Kidney epithelial cell (primary cell): ENCODE measurements at places on chromosomes 12 and 14.

DNA sequence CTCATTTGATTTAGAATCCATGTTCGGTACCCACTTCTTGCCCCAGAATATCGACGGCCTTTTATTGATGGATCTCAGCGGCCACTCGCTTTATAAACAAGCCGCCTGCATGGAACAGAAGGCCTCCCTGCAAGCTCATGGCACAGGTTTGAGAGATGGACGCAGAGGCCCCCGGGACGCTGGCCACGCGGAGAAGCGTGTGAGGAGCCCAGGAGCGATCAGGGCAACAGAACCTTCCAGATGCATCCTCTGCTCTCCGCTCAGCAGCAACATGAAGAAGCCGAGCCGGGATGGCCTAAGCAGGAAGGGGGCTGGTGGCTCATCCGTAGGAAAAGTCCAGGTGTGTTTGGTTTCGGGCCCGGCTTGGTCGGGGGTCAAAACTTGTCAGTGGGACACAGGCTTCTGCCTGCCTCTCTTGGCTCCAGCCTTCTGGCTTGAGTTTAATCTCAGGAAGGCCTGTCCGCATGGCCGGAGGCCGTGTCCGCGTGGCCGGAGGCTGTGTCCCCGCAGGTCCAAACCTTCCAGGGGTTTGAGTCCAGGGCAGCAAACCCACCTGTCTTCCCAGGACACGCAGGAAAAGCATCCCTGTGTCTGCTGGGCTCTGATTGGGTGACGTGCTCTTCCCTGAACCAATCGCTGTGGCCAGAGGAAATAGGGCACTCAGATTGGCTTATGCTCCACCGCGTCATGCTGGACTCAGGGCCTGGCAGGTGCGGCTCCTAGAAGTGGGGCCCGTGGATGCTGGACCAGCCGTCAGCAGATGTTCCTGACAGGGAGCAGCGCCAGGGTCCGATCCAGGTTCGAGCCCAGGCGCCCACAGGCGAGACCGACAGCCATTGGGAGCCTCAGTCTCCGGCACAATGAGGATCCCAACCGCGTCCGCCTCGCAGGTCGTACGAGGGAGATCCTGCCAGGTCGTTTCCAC lies 65.0 kb downstream of the GALNT9 start:
- no peak for DNase-seq

- no peak for DNase-seq
These were observed 331.4 kb downstream of the TMTC2 start for GRCh38 chr12:83018088-83018487.

DNA sequence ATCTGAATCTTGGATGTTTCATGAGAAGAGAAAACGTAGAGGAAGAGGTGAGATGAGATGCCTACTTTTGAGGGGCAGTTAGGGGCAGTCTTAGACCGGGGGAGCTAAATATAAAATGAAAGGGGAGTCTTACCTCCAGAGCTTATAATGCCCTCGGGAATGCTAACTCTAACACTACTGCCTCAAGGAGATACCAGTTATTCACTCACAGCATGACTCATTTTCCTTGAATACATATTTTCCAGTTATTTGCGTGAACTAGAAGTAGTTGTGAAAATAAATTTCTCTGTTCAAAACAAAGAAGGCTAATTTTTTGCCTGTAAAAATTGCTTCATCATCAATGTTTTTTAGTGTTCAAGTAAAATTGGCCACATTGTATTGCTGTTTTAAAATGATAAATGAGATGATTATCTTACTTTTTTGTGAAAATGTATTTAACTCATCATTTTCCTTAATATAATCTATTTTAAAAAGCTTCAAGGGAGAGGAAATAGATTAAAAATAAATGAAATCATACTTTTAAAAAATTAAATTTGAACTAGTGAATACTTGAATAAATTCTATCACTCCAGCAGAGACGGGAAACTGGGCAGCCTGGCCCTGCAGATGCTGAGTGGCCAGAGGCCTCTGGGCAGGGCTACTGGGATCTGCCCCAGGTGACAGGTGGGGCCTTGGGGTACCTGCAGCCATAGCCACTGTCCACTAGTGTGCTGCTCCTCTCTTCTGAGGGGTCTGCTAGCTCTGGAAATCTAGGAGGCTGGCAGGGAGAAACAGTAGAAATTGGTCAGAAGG lies 339.3 kb downstream of the EGLN3 start:
- DNase-seq: no peak

DNA sequence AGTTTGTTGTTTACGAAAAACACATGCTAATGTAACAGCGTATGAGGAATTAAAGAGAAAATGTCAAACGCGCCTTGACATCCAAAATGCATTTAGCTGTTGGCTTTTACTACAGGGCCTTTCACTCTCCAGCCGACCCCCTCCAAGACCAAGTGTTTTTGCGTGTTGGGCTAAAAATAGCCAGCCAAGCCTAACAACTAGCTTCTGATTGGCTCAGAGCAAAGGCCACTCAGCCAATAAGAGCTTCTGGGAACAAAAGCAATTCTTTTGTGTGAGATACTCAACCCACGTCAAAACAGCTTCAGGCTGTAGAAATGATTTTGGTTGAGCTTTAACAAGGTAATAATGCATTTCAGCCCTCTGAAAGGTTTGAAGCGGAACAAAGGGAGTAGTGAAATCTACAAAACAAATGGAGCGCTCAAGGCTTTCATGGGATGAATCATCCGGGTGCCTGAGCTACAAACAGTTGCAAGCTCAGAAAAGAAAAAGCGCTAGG lies 198.7 kb upstream of the DCN start:
- DNase-seq: peak; percentile 91

DNA sequence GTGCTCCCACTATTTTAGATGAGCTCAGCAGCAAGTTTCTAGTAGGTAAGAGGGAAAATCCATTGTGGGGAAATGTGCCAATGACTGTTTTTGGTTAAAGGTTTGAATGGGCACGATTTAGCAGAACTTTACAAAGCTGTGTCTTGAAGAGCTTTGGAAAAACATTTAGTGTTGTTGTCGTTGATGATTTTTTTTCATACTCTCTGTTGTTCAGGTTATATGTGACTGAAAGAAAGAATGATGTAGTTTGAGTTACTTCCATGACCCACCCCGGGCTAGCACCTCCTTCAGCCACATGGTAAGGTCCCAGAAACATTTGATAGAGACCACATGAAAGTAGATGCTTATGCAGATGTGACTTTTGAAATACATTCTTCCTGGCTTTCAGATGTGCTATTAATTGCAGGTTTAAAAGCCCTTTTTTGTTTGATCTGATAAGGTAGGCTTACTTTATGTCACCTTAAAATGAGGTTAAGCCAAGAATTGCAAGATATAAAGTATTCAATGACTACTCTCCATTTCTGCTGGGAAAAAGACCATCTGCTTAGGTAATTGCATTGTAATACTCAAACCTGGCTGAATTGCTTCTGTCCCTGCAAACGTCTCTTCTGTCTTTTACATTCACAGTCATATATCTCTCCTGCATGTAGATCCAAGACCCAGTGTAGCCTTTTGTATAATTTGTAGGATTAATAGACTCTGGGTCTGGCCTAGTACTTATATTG lies 250.6 kb downstream of the RGS6 start:
- no peak for DNase-seq

- DNase-seq: no peak
These were observed 7.6 kb upstream of the IFI27 start for GRCh38 chr14:94102768-94103482.

- DNase-seq: no peak
These were observed 215.3 kb downstream of the CHST11 start for GRCh38 chr12:104672096-104672445.

DNA sequence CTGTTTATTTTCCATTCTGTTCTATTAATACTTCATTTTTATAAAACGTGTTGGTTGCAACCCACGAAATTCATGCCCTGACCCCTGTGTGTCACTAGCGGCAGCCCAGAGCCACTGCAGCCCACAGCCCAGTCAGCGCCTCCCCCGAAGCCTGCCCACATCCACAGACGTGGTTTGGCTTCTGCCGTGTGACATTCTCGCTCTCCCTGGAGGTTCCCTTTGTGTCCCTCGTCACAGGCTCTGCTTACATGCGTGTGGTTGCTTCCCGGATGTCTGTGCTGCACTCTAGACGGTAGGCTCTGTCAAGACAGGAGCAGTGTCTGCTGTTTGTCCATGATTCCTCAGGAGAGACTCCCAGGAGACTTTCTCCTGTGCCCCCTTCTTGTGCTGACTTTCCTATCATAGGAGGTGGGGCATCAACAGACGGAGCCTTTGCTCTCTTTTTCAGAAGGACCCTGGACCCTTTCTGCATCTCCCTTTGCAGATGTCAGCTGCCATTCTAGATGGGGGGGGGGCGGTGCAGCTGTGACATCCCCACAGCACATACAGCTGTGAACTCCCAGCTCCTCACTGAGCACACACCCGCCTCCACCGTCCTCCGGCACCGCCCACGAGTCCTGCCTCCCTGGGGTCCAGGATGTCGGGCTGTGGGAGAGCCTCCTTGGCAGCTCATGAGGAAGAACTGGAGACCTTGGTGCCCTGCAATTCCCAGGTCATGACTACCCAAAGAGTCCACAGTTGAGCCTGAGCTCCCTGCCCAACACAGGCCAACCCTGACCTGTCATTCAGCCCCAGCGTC lies 36.8 kb upstream of the PIWIL1 start:
- no peak for DNase-seq

- no peak for DNase-seq
These were observed 10.9 kb downstream of the SLC38A2 start for GRCh38 chr12:46361667-46362034.

DNA sequence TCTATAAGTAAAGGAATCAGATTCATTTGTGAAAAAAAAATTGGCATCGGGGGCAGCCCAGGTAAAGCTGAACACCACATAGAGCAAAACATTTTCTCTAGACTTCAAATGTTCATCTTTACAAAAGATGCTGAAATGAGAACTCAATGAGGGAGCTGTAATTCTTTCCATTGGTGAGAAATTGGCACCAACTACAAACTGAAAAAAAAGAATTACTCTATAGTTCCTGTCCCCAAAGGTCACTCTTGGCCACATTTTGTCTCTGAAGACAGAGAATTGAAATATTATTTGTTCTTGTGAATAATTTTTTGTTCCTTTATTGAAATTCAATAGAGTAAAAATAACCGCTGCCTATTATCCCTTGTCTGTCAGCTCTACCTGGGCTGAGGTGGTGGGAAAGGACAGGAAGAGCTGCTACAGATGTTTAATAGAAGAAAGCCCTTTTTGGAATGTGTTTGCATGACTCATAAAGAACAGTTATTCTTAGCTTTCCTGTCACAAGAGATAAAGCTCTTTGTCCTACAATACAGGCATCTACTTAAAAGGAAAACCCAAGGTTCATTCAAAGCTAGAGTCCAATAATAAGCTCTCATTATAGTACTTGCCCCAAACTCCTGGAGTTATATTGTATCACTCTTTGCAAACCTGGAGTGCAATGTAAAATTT lies 380.1 kb upstream of the KITLG start:
- DNase-seq: no peak

- DNase-seq: no peak
These were observed 114.9 kb downstream of the PIWIL1 start for GRCh38 chr12:130452546-130452945.
